ENCODE measurements at places on chromosomes 2 and 18.

DNA sequence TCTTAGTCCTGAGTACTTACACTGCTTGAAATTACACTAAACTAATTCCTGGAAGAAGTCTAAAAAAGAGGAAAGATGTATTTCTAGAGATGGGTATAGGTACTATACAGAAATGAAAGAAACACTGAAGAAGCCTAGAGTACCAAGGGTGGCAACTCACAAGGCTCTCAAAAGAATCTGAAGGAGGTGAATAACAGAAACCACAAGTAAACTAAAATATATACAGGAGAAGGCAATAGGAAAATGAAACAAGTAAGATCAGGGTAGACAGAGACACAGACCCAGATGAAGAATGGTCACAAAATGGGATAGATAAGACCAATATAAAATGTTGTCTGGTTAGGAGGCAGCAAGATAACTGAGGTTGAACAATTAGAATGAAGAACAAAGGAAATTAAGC, 59.9 kb downstream of the USP37 start:
- DNase-seq: no peak

DNA sequence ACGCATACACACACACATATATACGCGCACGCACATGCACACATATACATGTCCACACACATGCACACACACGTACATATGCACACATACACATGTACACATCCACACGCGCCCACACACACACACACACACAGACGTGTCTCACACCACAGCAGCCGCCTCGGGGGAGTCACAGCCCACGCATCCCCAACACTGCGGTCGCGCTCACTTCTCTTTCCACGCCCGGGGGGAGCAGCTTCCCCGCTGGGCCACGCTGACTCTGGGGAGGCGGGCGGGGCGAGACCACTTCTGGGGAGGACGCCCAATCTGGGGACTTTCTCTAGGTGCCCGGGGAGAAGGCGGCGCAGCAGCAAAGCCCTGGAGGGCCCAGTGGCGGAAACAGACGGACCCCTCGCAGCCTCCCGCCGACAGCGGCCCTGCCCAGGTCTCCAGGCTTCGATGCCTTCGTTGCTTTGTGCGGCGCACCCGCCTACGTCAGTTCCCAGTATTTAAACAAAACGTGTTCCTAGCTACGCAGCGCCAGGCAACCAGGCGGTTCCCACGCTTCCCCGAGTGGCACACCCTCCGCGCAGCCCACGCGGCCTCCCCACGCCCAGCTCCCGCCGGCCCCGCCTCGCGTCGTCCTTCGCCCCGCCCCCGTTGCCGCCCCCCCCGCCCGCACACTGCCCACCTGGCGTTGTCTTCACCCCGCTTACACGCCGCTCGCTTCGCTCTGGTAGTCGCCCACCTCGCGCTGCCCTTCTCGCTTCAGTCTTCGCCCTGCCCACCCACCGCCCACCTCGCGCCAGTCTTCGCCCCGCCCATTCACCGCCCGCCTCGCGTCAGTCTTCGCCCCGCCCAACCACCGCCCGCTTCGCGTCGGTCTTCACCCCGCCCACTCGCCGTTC, 810 bp upstream of the RBFA start:
- DNase-seq: no peak

DNA sequence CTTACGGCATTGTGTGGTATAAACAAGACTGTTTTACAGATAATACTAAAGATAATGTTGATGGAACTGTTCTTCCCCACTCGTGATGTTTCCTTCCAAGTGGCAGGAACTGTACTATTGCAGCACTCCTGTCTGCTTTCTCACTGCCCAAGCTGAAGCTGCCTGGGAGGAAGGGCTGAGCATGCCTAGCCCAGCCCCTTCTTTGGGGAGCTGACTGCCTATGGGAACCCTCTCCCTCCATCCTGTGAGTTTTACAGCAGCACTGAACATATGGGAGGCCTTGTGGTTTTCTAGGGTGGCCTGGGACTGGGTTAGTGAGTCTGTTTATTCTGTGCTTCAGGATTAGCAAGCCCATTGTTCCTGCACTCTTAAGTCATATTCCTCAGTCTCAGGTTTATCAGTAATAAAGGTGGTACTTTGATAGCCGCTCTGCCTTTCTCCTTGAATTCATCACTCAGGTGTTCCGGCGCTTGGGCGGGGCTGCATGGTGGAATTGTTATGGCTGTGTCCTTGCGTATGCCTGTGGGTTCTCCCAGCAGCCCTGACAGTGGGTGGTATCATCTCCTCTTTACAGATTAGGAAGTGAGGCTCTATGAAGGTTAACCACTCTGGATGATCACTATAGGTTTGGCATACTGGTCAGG, 379.7 kb downstream of the PTPRM start:
- DNase-seq: peak; percentile 1

DNA sequence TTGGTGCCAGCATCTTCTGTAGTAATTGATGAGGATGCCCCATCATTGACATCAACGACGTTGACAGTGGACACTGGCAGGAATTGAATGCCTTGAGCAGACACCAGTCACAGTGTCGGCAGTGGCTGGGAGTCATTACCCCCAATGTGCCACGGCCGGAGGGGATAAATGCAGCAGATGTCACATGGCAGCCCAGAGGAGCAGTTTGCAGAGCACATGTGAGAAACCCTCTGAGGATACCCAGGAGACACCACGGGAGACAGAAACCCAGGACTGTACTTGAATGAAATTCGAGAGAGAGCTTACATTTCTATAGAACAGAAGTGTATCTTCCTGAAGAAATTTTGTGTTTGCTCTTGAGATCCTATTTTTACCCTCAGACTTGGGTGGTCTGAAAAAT, 409.1 kb upstream of the TNP1 start:
- DNase-seq: no peak

GRCh38 chr2:75655861-75656260, 9.3 kb downstream of the MRPL19 start:
- no peak for DNase-seq

DNA sequence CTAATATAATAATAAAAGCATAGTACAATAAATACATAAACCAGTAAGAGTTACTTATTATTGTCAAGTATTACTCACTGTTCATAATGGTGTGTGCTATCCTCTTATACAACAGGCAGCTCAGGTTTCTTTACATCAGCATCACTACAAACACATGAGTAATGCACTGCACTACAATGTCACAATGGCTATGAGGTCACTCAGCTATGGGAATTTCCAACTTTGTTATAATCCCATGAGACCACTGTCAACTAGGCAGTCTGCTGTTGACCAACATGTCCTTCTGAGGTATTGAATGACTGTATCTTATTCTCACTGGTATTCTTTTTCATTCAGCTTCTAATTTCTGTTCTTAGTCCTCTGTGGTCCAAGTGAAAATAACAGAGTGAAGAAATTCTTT, 250.4 kb upstream of the DSEL start:
- no peak for DNase-seq

DNA sequence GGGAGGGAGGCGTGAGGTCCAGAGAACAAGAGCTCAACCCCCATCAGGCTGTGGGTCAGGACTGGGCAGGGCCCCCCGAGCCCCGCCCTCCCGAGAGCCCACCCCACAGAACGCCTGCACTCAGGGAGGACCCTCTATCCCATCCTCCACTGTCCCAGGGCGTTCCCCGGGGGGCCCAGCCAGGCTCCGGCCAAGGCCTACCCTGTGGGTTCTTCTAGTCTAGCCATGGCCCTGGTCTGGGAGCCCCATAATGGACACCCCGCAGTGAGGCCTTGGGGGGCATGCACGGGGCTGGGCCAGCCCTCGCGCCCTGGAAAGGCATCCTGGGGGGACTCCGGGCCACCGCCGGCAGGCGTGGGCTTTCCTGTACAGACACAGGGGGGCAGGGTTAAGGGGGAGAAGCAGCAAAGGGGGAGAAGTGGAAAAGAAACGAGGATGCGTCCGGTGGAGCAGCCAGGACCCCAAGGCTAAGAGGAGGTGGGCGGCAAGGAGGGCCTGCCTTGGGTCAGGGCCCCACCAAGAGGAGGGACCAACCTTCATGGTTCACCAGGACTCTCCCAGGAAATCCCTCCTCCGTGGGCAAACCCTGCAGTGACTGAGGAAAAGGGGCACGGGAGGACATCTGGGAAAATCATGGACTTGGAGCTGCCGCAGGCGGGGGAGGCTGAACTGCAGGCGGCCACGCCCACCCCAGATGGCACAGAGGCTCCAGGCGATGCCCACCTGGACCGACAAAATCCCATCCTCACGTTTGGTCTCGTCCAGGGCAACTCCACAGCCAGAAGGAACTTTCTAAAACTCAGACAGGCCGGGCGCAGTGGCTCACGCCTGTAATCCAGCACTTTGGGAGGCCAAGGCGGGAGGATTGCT, 2.7 kb upstream of the CROCC2 start:
- DNase-seq: no peak

DNA sequence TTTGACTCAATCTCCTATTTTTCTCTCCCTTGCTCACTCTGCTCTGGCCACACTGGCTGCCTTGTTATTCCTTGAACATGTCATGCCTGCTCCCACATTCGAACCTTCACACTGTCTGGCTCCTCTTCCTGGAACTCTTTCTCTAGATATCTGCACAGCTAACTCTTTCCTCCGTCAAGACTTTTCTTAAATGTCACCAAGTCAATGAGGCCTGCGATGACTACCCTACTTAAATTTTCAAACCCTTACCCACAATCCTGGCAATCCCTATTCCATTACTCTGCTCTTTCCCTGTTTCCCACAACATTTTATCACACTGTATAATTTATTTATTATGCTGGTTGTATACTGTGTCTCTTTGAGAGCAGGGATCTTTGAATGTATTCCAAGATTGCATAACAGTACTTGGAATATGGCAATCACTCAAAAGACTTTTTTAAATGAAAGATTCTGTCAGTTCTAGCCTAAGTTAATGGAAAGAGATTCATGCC, 206.2 kb downstream of the SRBD1 start:
- no peak for DNase-seq

GRCh38 chr2:217049422-217049821, 189.6 kb upstream of the TNP1 start:
- DNase-seq: no peak

- DNase-seq: no peak
These were observed 605.6 kb upstream of the SLC39A10 start for GRCh38 chr2:195051401-195051800.

DNA sequence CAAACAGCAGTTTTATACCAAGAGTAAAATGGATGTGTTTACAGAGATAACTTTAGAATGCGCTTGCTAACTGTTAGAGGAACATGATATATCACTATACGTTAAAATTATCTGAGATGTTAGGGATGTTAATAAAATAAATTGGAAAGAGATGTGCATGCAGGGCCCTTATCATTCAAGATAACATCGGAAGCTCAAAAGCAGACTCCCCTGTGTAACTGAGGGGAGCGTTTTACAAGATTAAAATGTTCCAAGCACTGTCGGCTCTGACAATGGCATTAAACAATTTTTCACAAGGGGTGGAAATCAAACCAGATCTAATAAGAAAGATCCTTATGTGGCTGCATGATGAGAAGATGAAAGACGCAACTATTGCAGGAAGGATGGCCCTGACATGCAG, 53.3 kb upstream of the DCC start:
- no peak for DNase-seq

DNA sequence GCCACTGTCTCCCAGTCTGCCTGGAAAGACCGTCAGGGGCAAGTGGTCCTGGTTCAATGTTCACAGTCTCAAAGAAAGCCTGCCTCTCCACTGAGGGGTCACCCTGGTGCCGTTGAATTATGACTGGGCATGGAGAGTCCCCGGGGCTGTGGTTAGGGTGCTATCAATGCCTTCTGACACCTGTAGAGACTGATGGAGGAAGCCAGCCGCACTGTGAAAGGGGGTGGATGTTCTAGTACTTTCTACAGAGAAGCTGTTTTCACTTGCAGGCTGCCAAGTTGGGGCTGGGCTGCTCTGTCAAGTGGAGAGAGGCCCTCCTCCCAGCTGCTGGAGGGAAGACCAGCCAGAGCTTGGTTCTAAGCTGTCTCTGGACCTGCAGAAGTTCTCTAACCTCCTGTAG, 80.5 kb downstream of the BCL2L11 start:
- no peak for DNase-seq

- DNase-seq: peak; percentile 19
These were observed 573.3 kb downstream of the LRP1B start for GRCh38 chr2:141557329-141558095.

DNA sequence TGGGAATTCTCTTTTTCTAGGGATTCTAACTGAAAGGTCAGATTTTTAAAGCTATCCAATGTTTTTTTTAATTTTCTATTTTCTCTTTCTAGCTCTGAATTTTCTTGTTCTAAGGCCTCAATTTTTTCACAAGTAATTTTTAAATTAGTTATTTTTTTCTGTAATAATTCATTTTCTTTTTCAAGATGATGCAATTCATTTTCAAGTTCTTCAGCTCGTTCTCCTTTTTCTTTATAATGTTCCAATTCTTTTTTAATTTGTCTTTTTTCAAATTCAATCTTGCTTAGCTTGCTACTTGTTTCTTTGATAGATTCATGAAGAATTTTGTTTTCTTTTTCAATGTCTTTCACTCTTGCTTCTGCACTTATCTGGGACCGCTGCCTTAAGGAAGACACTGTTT, 65.7 kb upstream of the MTIF2 start:
- DNase-seq: no peak

GRCh38 chr2:98615481-98615880, 7.1 kb downstream of the UNC50 start:
- DNase-seq: no peak

- peak; percentile 63 for DNase-seq
These were observed 297.6 kb downstream of the CDCA7 start for GRCh38 chr2:173652311-173652710.

GRCh38 chr18:45654677-45655076, 39.4 kb downstream of the SLC14A2 start:
- no peak for DNase-seq
